Activated CD8-positive, alpha-beta memory T cell treated with anti-CD3 and anti-CD28 coated beads for 4 hours (primary cell): ENCODE measurements at places on chromosomes 5 and 9.

DNA sequence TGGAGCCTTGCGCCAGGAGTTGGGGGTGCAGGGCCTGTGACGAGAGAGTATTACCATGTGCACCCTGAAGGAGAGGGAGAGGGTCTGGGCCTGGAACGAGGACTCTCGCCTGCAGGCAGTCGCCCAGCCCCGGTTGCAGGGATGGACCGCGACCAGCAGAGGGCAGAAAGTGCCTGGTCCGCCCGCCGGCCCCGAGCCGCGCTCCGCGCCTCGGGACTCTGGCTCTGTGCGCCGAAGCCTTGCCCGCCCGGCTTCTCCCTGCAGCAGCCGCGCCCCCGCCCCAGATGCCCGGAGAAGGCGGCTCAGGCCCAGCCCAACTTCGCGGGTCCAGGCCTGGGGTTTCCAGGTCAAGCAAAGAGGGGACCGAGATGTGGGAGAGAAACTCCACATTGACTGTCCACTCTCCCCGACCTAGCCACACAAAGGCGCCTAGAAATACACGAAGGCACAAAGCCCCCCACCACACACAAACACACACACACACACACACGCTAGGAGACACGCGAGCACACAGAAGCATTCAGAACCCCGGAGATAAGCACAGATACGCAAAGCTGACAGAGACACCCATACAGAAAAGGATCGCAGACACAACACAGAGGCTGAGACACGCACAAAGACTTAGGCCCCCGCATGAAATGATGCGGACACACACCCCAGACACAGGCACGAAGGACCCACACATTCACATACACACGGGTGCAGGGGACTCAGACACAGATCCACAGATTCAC lies 2.0 kb upstream of the LMX1B start:
- peak; percentile 29 for DNase-seq

- DNase-seq: no peak
Observed at GRCh38 chr5:96083361-96083881, 121.8 kb upstream of the ELL2 start.

DNA sequence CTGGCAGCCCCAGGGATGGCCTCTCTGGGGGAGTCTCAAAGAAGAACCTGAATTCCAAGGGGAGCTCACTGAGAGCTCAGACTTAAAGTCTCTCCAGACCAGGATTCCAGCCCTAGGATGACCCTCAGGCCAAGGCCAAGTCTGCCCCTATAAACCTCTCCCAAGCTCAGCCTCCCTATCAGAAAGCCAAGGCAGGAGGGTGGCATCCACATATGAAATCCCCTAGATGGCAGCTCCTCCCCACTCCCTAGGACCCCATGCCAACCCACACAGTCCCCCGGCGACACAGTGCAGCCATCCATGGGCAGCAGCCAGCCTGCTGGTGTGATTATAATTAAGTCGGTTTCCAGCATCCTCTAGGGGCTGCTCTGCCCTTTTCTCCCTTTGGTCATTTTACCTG lies 269.9 kb downstream of the CDK5RAP2 start:
- no peak for DNase-seq

GRCh38 chr9:99778836-99779235 lies 42.8 kb upstream of the NR4A3 start:
- no peak for DNase-seq

- no peak for DNase-seq
Observed at GRCh38 chr5:133348406-133348805, 263.9 kb downstream of the FSTL4 start.

DNA sequence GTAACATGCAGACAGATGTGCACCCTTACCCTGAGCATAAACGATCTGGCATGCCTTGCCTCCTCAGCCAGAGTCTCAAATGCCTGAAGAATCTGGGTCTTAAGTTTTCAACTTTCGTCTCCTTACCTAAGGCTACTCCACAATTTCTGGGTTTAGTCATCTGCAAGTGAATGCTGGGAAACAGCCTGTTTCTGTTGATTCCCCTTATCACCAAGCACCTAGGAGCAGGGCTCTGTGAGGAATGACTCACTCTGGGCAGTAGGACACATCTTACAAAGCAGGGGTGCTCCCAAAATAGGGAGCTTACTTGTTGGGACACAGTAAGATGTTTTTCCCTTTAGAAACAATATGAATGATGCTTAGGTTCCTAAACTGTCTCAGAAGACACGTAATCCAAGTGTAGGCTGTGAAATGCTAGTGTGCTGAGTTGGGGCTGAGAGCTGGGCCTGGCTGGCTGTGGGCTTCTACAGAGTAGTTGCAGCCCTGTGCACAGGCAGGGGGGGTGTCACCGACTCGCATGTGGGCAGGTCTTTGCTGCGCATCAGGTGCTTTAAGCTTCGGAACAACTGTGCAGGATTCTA lies 58.0 kb downstream of the DAP start:
- DNase-seq: no peak

- no peak for DNase-seq
Observed at GRCh38 chr5:67989456-67989855, 226.1 kb upstream of the PIK3R1 start.

GRCh38 chr5:168679515-168679920 lies 100.3 kb upstream of the PANK3 start:
- peak; percentile 20 for DNase-seq

- no peak for DNase-seq
Observed at GRCh38 chr9:98610711-98611110, 98.0 kb downstream of the GABBR2 start.

GRCh38 chr5:19369561-19369960 lies 618.4 kb downstream of the CDH18 start:
- no peak for DNase-seq

DNA sequence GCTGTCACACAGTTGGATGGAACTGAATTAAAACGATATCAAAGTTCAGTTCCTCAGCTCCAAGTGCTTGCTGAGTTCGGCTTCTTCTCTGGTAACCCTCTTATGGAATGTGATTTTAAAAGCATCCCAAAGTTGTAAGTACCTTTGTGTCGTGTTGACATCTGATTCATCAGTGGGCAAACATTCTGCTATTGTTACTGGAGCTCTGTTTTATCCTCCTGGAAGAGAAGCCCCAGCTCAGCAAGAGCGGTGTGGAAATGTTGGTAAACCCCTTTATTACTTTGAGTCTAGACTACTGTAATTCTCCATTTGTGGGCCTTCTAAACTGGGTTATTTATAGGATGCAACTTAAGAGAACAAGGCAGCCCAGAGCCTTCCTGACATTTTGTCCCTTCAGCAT lies 699.3 kb upstream of the WWC1 start:
- no peak for DNase-seq

GRCh38 chr5:150060471-150060870 lies 25.9 kb downstream of the CSF1R start:
- DNase-seq: no peak

DNA sequence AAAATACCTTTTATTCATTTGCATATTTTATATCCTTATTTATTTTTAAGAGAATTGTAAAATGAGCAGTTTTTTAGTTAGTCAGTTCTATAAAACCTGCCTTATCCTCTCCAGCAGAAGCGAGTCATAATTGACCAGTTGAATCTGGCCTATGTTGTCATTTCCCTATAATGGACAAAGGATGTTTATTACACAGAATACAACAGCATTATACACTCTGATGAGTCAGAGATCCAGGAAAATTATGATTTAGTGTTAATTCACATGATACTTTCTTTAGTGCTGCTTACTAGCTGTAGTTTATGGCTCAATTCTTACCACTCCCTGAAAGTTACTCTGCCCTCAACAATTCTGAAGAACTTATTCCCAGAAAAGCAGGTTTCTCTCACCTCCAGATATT lies 26.8 kb upstream of the LURAP1L start:
- no peak for DNase-seq

GRCh38 chr5:176646049-176646706 lies 1.1 kb upstream of the TSPAN17 start:
- DNase-seq: no peak

GRCh38 chr5:126452477-126452876 lies 29.3 kb downstream of the GRAMD2B start:
- DNase-seq: no peak

DNA sequence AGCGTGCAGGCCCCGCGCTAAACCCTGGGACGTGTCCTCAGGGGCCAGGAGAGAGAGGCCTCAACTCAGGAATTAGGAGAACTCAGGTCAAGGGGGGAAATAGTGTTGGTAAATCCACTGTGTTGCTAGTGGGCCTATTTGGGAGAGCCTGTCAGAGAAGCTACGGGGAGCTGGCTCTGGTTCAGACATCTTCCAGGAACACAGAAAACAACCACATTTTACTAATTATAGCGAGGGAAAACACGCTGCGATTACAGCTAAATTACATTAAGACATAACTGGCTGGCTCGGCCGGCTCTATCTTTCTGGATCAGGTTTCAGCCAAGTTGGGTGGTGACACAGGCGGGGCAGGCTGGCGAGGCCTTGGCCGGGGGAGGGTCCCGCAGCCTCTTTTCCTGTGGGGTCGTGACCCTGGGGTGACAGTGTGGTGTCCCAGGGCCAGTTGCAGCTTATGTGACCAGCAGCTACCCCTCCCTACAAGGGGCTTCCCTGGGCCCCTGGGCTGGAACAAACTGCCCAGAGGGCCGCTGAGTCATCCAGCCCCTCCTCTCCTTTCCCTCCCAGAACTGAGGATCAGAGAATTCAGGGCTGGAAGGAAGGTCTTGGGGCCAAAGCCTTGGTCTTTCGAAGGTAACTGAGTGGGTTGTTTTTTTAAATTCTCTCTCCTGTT lies 75.1 kb downstream of the FGF18 start:
- DNase-seq: no peak

DNA sequence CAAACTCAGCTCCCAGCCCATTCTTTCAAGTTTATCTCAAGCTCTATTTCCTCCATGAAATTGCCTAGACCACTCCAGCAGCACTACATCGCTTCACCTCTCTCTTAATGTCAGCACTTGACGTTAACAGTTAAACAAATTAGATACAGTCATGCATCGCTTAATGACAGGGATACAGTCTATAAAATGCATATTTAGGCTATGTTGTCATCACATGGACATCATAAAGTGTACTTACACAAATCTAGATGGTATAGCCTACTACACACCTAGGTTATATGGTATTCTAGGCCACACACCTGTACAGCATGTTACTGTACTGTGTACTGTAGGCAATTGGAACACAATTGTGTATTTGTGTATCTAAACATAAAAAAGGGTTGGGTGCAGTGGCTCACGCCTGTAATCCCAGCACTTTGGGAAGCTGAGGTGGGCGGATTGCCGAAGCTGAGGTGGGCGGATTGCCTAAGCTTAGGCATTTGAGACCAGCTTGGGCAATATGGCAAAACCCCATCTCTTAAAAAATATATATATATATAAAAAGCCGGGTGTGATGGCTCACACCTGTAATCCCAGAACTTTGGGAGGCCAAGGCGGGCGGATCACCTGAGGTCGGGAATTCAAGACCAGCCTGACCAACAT lies 13.4 kb upstream of the PCSK5 start:
- no peak for DNase-seq

DNA sequence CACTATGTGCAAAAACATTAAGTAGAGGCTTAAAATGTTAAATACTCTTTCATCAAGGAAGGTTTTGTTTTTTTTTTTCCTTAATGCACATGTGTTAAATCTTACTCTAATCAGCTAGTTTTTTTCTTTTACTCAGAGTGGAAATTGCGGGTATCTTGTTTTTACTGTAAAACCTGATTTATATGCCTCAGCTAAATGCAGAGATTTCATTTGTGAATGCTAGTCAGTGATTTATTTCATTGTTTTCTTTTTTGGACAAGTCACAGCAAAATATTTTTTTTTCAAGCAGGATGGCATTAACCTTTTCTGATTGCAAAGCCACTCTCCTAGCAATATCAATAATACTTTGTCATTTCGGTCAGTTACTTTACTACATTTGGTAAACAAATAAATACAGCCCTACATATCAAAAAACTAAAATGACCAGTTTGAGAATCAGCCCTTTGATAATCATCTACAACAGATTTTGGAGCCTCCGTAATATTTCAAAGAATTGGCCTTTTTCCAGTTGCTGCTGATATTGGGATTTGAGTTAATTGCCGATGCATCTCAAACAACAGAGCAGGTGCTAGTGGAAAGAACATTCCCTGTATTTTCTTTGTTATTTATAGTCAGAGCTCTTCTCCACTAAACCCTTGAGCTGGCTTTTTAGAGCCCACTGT lies 579.2 kb upstream of the ZNF608 start:
- no peak for DNase-seq

DNA sequence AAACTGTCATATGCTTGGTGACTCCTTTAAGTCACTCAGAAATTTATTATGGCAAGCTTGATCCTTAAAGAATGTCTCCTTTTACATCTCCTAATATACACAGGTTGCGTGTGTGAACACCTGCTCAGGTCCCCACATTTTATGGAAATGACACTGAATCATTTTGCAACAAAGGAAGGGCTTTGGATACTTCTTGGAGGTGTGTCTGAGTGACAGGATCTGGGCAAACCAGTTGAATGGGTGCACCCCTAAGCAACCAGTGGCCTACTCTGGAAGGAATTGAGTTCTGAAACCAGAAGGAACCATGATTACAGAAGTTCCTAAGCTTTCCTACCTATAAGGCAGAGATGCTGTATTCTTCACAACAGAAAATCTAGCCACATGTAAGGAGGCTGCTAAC lies 483.9 kb upstream of the KLF4 start:
- DNase-seq: no peak

- no peak for DNase-seq
Observed at GRCh38 chr5:160543395-160543794, 121.7 kb downstream of the PTTG1 start.

GRCh38 chr9:98755006-98755618 lies 41.2 kb downstream of the ANKS6 start:
- no peak for DNase-seq

DNA sequence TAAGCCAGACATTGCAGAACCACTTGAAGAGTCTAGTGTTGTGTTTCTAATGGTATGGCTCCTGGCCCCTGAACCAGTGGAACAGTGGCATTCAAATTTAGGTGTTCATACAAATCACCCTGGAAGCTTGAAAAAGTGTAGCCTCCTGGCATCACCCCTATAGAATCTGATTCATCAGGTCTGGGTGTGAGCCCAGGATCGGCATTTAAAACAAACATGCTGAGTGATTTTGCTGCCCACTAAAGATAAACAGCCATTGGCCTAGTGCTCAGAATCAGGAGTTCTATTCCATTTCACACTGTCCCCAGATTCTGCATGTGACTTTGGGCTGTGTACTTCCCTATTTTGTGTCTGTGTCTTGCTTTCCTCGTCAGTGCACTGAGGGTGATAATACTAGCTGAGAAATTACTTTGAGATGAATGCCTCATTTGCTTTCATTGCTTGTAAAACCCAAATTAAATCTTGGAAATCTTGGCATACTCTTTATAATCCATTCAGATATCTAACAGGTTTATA lies 241.5 kb upstream of the CLINT1 start:
- DNase-seq: no peak

GRCh38 chr5:34842554-34842953 lies 3.6 kb downstream of the TTC23L start:
- DNase-seq: no peak

DNA sequence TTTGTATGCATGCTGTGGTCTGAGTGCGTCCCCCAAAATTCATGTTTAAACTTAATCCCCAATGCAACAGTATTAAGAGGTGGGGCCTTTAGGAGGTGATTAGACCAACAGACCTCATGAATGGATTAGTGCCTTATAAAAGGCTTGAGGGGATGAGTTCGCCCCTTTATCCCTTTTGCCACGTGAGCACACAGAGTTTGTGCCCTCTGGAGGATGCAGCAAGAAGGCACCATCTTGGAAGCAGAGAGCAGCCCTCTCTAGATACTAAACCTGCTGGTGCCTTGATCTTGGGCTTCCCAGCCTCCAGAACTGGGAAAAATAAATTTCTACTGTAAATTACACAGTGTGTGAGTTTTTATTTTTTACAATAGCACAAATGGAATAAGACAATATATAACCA lies 177.1 kb upstream of the SPRY4 start:
- no peak for DNase-seq
